ENCODE measurements at places on chromosomes 7 and 10. TPM values are rescaled to one million over a fixed set of nuclear protein-coding genes. Genes with fewer than 3 reads are reported as not detected.

The LIPF gene
- total RNA-seq: not detected

The SMO gene
- total RNA-seq: 4.7 TPM

The TMEM139 gene
- 6.9 TPM for total RNA-seq

The TAS2R3 gene
- total RNA-seq: 0.35 TPM

The FRMPD2 gene
- total RNA-seq: not detected

The TUBAL3 gene
- 0.40 TPM for total RNA-seq

The ADO gene
- total RNA-seq: 19.5 TPM

The AKR1E2 gene
- 7.6 TPM for total RNA-seq

The STARD3NL gene
- 26.4 TPM for total RNA-seq

The DYNC1I1 gene
- 24.3 TPM for total RNA-seq

The AGR3 gene
- total RNA-seq: not detected

The ELAPOR2 gene
- total RNA-seq: 8.9 TPM

The HABP2 gene
- not detected for total RNA-seq

The ARHGAP21 gene
- 56.4 TPM for total RNA-seq

The CDHR1 gene
- total RNA-seq: 1.3 TPM

The DGKI gene
- total RNA-seq: 7.5 TPM

The ELFN1 gene
- total RNA-seq: 7.4 TPM

The USP54 gene
- 16.3 TPM for total RNA-seq

The BBS9 gene
- 8.7 TPM for total RNA-seq

The ADAP1 gene
- 12.5 TPM for total RNA-seq

The MCM10 gene
- total RNA-seq: 0.22 TPM

The ABCA13 gene
- total RNA-seq: 0.19 TPM

The PIP gene
- total RNA-seq: not detected

The ZNF727 gene
- 1.4 TPM for total RNA-seq

The ADCYAP1R1 gene
- 1.4 TPM for total RNA-seq

The H2AZ2 gene
- total RNA-seq: 210 TPM

The TMEM196 gene
- not detected for total RNA-seq

The DOCK4 gene
- 18.5 TPM for total RNA-seq

The SPDYE9 gene
- not detected for total RNA-seq

The WNT8B gene
- not detected for total RNA-seq

The SPDYE2B gene
- total RNA-seq: not detected

The PDK4 gene
- 49.0 TPM for total RNA-seq

The ZNF487 gene
- total RNA-seq: 2.7 TPM

The NUTM2B gene
- total RNA-seq: 1.3 TPM

The MYO3A gene
- not detected for total RNA-seq

The SPDYE11 gene
- total RNA-seq: not detected

The ADGRA1 gene
- total RNA-seq: 0.19 TPM

The CHAT gene
- total RNA-seq: not detected

The CALHM3 gene
- total RNA-seq: not detected

The VAX1 gene
- total RNA-seq: not detected

The PPP1R3C gene
- total RNA-seq: 212 TPM

The CYP26A1 gene
- total RNA-seq: not detected

The LRMDA gene
- total RNA-seq: 4.5 TPM

The DENND10 gene
- total RNA-seq: 22.2 TPM

The CPVL gene
- total RNA-seq: 86.9 TPM

The VPS41 gene
- total RNA-seq: 48.6 TPM

The TMEM236 gene
- 0.54 TPM for total RNA-seq

The SHH gene
- total RNA-seq: not detected

The SPDYE6 gene
- not detected for total RNA-seq

The MKX gene
- 0.16 TPM for total RNA-seq

The ODAD2 gene
- 0.83 TPM for total RNA-seq

The TBX20 gene
- total RNA-seq: 58.0 TPM

The CYP2W1 gene
- not detected for total RNA-seq

The CFAP70 gene
- total RNA-seq: 1.4 TPM

The CYP2C19 gene
- total RNA-seq: not detected

The SPAG6 gene
- total RNA-seq: not detected

The HSPA12A gene
- 8.1 TPM for total RNA-seq

The COL1A2 gene
- 170 TPM for total RNA-seq

The HECW1 gene
- not detected for total RNA-seq

The ARHGEF5 gene
- 0.89 TPM for total RNA-seq
